ENCODE measurements at places on chromosomes 3 and 15.

GRCh38 chr15:98896002-98896721 is 111.4 kb downstream of the PGPEP1L start:
- no peak for DNase-seq

DNA sequence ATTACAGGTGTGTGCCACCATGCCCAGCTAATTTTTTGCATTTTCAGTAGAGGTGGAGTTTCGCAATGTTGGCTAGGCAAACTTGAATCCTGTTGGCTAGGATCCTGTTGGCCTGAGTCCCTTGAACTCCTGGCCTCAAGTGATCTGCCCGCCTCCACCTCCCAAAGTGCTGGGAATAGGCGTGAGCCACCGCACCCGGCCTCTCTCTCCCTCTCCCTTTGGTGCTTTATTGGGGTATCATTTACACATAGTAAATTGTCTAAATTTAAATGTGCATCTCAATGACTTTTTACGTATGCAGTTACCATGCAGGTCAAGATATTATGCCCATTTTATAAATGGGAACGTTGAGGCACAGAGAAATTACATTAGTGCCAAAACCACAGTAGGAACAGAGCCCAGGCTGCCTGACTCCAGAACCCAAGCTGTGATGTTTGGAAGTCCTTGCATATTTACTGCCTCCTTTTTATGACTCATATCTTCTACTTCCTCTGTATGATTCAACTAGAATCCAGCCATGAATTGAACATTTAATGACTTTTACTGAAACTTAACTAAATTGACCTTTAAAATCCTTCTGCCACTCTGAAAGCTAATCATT is 34.0 kb upstream of the RPP14 start:
- no peak for DNase-seq

DNA sequence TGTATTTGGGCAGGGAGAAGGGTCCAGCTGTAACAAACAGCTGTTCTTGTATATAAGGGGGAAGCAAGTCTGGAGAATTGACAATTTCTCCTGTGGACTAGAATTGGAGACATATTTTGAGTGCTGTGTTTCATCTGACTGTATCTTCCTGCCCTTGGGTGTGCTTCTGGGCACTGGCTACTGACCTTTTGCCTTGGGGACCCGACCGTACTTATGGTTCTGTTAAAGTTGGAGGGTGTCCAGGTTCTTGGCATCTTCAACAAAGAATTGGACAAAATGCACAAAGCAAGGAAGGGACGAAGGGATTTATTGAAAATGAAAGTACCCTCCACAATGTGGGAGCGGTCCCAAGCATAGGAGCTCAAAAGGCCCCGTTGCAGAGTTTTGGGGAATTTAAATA is 31.0 kb downstream of the MAP2K1 start:
- no peak for DNase-seq

DNA sequence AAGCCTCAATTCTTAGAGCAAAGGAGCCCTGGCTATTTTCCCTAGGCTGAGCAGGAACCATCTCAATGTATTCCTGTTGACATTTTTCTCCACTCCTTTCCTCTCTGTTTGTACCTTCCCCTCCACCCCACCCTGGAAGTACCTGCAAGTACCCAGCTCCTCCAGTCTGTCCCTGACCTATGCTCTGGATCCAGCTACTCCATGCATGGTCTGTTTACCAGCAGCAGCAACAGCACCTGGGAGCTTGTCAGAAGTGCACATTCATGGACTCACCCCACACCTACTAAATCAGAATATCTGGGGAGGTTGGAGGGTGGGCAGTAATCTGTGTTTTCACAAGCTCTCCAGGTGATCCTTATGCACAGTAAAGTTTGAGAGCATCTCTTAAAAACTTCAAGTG is 240.7 kb upstream of the UMPS start:
- DNase-seq: no peak

DNA sequence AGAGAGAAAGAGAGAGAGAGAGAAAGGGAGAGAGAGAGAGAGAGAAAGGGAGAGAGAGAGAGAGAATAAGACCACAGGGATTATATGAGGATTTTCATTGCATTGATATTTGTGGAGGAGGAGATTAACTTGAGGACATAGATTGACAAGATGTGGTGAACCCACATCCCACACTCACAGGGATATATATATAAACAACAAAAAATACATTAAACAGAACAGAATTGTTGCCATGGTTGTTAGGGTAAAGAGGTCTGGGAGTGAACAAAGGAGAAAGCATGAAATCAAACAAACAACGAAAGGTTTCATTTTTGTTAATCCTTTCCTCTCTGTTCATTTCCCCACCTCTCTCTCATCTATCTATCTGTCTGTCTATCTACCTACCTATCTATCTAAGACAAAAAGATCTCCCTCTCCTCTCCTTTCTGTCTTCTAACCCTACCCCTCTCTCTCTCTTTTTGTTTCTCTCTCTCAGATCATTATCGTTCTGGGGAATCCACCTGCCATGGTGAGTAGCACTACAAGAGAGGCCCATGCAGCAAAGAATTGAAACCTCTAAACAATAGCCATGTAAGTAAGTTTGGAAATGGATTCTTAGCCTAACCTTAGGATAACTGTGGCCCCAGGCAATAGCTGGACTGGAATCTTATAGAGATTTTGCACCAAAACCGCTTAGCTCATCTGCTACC is 280.9 kb downstream of the RAP2B start:
- no peak for DNase-seq

- DNase-seq: no peak
These were observed 29.1 kb upstream of the SLC30A4 start for GRCh38 chr15:45551676-45552075.

DNA sequence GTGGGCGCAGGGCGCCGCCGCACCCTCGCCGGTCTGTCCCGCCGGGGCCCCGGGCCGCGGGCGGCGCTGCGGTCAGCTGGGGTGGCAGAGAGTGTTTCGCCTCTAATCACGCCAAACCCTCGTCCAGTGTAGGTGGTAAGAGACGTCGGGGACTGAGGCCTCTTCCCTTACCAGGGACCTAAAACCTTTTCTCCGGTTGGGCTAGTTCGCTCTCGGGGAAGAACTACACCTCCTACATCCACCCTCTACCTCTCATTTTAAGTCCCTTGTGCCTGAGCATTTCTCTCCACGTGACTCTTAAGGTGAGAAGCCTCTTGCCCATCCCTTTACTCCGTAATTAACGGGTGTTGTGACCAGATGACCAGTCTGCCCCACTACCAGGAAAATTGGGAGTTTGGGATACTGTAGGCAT is 520 bp downstream of the TMEM42 start:
- peak; percentile 77 for DNase-seq

- peak; percentile 93 for DNase-seq
These were observed 9.1 kb upstream of the SKIC8 start for GRCh38 chr15:78308422-78309032.

Data from eye (tissue), 1 donor.